ENCODE measurements at places on chromosomes 2 and 18. TPM values are rescaled to one million over a fixed set of nuclear protein-coding genes. Genes with fewer than 3 reads are reported as not detected.

The FHOD3 gene
- total RNA-seq: not detected

DNA sequence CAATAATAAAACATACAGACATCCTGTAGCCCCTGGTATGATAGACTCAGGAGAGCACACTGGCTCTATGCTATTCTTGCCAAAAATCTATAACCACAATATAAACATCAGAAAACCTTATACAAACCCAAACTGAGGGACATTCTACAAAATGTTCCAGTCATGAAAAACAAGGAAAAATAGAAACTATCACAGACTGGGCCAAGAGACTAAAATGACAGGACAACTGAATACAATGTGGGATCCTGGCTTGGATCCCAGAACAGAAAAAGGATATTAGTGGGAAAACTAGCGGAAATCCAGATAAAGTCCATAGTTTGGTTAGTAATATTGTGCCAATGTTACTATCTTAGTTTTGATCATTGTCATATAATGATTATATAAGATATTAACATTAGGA is 29.6 kb upstream of the EPAS1 start:
- no peak overlapping the region for H3K4me3 ChIP-seq
- peaks cover 28% of the 10 kb centered on the region for H3K4me1 ChIP-seq
- no peaks in the 10 kb centered on the region for H3K36me3 ChIP-seq
- no peak for DNase-seq
- peaks cover 21% of the 10 kb centered on the region for H3K27me3 ChIP-seq

DNA sequence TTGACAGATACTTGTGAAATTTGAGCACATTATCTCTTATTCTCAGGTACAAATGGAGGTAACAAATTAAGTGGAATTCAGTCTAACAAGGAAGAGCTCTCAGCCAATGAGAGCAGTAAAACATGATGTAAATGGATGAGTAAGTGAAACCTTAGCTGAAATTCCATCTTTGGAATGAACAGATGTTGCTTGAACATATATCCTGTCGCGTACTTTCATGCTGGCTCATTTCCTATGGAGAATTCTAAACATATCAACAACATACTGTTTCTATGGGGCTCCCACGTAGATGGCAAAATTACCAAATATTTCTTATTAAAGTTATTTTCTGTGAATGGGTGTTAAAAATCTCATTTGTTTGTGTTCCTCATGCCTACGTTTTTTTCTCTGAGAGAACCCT is 256.3 kb upstream of the LINC00305 start:
- H3K27ac ChIP-seq: no peak overlapping the region
- H3K27me3 ChIP-seq: no peaks in the 10 kb centered on the region
- H3K4me1 ChIP-seq: no peaks in the 10 kb centered on the region

- no peak overlapping the region for H3K27ac ChIP-seq
- H3K4me1 ChIP-seq: no peaks in the 10 kb centered on the region
- no peaks in the 10 kb centered on the region for H3K36me3 ChIP-seq
- H3K4me3 ChIP-seq: no peak overlapping the region
- H3K27me3 ChIP-seq: no peaks in the 10 kb centered on the region
Measured at GRCh38 chr18:7338846-7339245, 108.0 kb downstream of the LRRC30 start.

DNA sequence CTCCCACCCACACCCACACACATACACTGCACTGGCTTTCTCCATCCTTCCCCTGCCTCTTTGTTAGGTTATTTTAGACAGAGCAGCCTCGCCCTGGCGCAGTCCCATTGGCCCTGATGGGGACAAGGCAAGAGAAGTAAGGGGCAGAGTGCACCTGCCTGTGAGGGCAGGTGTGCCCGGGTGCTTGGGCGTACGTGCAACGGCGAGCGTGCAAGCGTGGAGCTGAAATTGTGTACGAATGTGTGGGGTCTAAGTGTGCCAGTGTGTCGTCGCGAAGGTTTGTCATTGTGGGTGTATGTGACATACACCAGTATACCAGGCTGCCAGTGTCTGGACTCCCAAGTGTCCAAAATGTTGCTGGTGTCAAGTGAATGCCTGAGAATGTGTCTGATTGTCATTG is 544 bp downstream of the LRATD1 start:
- peak overlapping the region; percentile 1 for H3K27ac ChIP-seq
- peaks cover 4% of the 10 kb centered on the region for H3K36me3 ChIP-seq
- no peak overlapping the region for H3K4me3 ChIP-seq
- peaks cover 50% of the 10 kb centered on the region for H3K27me3 ChIP-seq
- DNase-seq: no peak

DNA sequence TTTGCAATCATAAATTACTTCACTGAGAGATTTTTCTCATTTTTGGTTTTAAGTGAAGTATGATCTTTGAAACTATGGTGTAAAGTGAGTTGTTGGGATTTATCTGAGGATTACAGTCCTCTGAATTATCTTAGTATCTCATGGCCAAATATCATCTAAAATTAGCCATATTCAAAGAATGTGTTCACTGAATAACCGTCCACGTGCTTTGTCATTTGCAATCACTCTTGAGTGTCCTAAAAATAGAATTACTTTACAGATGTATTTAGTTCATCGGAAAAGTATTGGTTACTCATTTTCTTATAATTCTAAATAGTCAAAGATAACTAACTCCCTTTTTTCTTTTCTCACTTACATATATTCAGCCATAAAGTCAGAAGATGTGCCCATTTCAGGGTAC is 141.2 kb downstream of the RTN4 start:
- no peak for DNase-seq
- H3K27ac ChIP-seq: no peak overlapping the region
- peaks cover 7% of the 10 kb centered on the region for H3K4me1 ChIP-seq
- H3K27me3 ChIP-seq: peaks cover 7% of the 10 kb centered on the region

The UNC80 gene
- not detected for total RNA-seq

DNA sequence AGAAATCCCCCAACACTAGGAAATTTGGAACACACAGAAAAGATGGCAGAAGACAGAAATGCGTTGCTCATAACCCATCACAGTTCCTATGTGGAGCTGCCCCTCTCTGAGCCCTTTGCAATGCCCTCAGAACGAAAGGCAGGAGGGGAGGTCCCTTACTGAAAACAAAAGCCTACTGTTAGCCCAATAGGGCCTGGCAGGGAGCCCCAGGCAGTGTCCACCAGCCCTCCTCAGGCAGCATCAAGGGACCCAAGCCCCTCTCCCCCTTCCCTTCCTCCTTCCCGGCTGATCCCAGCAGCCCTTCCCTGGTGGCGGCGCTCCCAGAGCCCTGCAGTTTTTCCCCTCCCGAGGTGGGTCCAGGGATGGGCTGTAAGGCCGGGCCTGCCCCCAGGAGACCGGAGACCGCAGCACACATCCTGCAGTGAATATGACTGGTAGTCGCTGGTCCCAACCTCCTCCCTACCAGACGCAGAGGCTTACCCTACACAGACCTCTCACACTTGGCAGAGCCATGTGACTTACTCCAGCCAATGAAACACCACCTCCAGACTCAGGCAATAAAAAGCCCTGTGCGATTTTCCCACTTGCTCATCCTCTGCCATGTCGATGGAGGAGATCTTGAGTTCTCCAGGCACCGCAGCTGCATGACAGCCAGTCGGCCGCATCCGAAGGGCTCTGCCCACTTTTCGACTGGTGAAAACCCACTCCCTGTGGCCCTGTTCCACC is 19.4 kb upstream of the DUSP2 start:
- H3K27ac ChIP-seq: peak overlapping the region; percentile 99
- H3K4me3 ChIP-seq: peak overlapping the region; percentile 60
- H3K36me3 ChIP-seq: peaks cover 2% of the 10 kb centered on the region
- no peaks in the 10 kb centered on the region for H3K27me3 ChIP-seq
- H3K4me1 ChIP-seq: peaks cover 44% of the 10 kb centered on the region

The STPG4 gene
- total RNA-seq: not detected

All from activated CD8-positive, alpha-beta T cell treated with anti-CD3 and anti-CD28 coated beads, Interleukin-2, amount 10 ng/mL, durations not matched to agents 7 days and 5 days (primary cell).